ENCODE measurements at places on chromosomes 1 and 21. TPM values are rescaled to one million over a fixed set of nuclear protein-coding genes. Genes with fewer than 3 reads are reported as not detected.

DNA sequence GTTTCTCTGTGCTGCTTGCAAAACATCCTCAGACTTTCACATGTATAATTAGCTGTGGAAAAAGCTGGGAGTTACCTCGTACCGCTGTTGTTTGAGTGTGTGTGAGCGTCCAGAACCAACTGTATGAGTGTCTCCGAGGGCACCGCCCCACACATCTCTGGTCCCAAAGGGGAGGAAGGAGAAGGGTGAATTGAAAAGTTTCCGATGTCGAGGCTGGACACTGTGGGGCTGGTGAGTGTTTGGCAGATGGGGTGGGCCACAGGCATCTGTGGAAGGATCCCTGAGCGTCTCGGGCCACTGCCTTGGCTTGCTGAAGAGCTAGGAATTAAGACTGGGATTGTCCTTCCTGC, 1.2 kb downstream of the ATP2B4 start:
- no peak for DNase-seq

The KRTAP12-2 gene
- total RNA-seq, result not detected

DNA sequence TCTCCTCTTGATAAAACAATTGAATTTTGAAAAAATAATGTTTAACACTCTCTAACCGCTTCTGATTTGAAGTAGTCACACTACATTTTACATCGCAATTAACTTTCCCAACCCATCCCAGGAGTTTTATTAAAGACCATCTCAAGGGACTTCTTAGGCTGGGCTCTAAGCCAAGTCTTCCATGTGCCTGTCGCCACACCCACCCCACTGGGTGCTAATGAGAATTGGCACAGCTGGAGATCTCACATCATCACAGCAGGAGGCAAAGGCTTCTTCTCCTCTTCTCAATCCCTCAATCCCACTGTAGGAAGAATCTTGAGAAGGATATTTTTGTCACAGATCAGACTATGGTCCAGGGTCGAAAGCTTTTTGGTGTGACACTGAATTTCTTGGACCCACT, 328.9 kb downstream of the NUF2 start:
- DNase-seq, result no peak

DNA sequence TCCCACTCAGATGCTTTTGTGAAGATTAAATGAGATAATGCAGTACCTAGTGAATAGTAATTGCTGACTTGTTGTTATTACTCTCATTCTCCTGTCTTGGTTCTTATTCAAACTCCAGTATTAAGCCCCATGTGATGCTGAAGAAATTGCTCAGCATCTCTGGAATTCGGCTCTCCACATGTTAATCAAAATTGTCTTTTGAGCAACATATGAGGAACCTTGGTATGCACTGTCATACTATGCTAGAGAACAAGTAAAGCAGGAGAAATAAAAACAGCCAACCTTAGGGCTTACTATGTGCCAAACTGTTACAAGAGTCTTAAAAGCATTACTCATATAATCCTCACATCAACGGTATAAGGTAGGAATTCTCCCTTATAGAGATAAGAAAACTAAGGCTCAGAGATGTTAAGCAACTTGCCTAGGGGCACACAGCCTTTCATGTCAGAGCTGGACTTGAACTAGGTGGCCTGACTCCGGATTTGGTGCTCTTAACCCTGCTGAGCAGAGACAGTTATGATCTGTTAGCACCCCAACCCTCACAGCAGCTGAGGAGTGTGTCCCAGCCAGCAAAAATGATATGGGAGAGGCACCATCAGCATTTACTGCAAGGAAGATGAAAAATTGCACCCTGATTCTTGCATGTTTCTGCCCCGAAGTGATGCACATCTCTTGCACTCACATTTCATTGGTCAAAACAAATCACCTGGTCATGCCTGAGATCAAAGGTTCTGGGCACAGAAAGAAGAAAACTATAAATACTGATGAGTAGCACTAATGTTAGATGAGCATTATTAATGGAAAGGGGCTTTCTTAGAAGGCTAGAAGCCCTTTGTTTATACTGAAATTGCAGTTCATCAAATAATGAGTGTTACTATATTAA, 102.3 kb downstream of the OMA1 start:
- no peak for DNase-seq

- no peak for DNase-seq
Observed at GRCh38 chr1:31843506-31843905, 27.7 kb upstream of the SPOCD1 start.

The AMPD1 gene
- total RNA-seq, result 3.1 TPM

DNA sequence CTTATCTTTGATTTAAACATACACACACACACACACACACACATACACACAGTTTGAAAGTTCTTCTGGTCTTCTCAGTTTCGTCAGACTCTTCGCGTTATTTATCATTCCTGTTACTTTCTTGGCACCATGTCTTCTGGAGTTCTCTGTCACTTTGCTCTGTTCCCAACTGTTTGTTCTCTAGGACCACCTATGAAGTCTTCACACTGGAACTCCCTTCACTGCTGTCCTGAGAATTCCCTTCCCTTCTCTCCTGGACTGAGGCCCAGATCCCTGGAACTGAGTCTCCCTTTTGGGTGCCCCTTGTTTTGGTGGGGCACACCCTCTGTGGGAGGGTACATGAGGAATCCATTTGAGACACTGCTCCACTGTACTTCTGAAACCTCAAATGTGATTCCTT, 30.5 kb downstream of the ALG14 start:
- DNase-seq, result no peak

The ADAMTSL4 gene
- 12.4 TPM for total RNA-seq

The SUSD4 gene
- total RNA-seq, result 1.7 TPM

GRCh38 chr1:20666804-20667203, 5.6 kb upstream of the DDOST start:
- DNase-seq, result no peak

The LEFTY1 gene
- total RNA-seq, result not detected

- no peak for DNase-seq
Observed at GRCh38 chr21:42066521-42066920, 4.6 kb upstream of the UMODL1 start.

DNA sequence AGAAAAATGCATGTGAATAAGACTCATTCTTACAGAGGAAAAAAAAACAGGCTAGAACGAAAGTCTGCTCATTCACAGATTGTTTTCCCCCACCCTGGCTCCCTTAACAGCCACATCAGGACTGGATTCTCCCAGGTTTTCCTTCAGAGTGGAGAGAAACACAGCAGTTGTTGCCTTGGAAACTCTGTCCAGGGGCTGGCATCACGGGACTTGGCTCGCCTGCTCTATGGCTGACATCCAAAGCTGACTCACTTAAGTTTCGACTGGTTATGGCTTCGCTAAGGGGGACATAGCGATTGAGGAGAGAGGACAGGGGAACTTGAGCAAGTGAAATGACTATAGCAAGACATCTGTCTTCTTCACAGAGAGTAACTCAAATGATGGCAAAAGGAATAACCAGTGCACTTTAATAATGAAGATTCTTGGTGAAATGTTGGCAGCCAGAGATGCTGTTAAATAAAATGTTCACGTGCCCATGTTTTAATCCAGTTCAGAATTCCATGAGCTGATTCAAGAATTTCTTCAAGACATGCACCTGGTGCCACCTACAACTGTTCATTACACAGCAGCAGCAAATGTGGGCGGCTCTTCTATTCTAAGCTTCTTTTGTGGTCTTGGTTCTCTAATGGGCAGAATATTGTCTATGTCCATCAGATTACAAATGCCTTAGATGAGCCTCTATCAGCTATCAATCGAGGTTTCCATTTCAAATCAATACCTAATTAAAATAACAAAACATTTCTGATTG, 21.8 kb downstream of the MIS18A start:
- DNase-seq, result no peak

- no peak for DNase-seq
Observed at GRCh38 chr1:212166244-212166643, 119.0 kb upstream of the PPP2R5A start.

DNA sequence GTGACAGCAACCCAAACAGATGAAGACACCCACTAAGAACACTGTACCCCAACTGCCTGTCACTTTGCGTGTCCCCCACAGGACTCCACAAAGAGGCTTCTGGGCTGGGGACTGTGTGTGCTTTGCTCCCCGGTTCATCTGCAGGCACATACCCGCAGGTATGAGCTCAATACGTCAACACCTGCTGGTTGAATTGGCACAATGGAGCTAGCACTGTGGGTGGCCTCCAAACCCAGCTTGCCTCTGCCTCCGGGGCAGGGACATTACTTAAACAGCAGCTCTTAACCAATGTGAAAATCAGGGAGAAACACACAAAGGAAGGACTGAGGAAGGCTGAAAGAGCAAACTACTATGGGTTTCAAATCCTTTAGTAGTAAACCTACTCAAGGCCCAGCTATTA, 140.2 kb upstream of the TIAM1 start:
- DNase-seq, result no peak

DNA sequence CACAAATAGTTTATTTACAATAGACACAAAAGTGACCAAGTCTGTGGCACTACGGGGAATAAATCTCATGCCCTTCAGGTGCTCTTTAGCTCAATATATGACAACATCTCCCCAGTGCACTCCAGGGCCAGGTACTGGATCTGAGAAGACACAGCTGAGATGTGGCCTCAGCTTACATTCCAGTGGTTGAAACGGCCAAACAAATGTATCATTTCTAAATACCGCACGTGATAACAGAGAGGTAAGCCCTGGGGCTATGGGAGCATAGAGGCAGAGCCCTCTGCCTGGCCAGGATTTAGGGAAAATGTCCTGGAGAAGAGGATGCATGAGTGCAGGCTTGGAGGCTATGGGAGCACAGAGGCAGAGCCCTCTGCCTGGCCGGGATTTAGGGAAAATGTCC, 630.5 kb downstream of the SMYD3 start:
- no peak for DNase-seq

The HSD3B1 gene
- total RNA-seq, result not detected

GRCh38 chr1:114468047-114468446, 43.0 kb downstream of the TRIM33 start:
- DNase-seq, result no peak

DNA sequence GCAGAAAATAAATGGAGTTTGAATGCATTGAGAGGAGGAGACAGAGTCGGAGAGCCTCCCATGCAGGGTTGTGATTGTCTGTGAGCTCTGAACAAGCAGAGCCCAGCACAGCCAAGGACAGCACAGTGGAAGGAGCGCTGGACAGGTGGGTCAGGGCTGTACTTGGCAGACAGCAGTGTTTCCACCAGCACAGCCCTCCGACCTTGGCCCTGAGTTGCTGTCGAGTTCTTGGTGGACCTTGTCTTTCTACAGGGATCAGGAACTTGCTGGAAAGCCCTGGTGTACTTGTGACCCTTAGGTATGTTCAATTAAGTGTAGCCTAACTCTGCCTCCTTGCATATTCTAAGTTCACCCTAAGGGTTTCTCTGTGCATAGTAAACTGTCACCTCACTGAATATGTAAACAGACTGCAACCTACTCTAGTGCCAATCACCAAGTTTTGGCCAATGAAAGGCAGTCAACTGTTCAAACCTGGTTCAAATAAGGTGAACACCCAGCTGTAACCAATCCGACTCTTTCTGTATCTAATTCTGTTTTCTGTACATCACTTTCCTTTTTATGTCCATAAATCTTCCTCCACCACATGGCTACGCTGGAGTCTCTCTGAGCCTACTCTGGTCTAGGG, 86.6 kb upstream of the SLC25A33 start:
- no peak for DNase-seq

GRCh38 chr1:42935313-42935895, 23.3 kb downstream of the SLC2A1 start:
- DNase-seq, result peak; percentile 92

The SDHB gene
- 83.4 TPM for total RNA-seq

- peak; percentile 89 for DNase-seq
Observed at GRCh38 chr1:9721606-9722377, 70.3 kb downstream of the PIK3CD start.

- no peak for DNase-seq
Observed at GRCh38 chr1:232872738-232873137, 67.5 kb downstream of the MAP10 start.

- DNase-seq, result no peak
Observed at GRCh38 chr1:119674835-119675289, 26.8 kb upstream of the ZNF697 start.

The ZBTB8OS gene
- total RNA-seq, result 35.4 TPM

The ATP1B1 gene
- 69.6 TPM for total RNA-seq

GRCh38 chr1:94063379-94063778, 57.6 kb downstream of the ABCA4 start:
- DNase-seq, result no peak

The LAMC2 gene
- 0.63 TPM for total RNA-seq

GRCh38 chr1:101116006-101116405, 90.4 kb upstream of the DPH5 start:
- no peak for DNase-seq

The FAM78B gene
- 1.3 TPM for total RNA-seq

- no peak for DNase-seq
Observed at GRCh38 chr1:39829791-39830533, 41.3 kb upstream of the BMP8B start.

- DNase-seq, result no peak
Observed at GRCh38 chr1:54275349-54275748, 75.4 kb downstream of the MRPL37 start.

DNA sequence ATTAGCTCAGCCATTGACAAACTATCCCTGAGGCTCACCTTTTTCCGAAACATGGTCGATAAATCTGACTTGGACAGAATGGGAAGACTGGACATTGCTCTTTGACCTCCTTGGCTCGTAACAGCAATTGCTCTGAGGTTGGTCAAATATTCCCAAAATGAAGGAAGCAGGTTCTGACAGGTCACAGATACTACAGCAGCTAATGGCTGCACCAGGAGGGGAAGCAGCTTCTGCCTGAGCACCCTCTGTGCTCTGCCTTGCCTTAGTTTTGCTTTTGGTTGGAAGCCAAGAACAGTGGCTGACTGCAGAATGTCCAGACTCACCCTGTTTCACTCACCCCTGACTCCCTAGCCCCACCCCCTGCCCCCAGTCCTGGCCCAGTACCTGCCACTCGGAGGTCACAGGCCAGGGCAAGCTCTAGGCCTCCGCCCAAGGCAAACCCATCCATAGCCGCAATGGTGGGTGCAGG, 15.4 kb downstream of the ECHDC2 start:
- DNase-seq, result no peak

The F13B gene
- not detected for total RNA-seq

The C1orf94 gene
- not detected for total RNA-seq

DNA sequence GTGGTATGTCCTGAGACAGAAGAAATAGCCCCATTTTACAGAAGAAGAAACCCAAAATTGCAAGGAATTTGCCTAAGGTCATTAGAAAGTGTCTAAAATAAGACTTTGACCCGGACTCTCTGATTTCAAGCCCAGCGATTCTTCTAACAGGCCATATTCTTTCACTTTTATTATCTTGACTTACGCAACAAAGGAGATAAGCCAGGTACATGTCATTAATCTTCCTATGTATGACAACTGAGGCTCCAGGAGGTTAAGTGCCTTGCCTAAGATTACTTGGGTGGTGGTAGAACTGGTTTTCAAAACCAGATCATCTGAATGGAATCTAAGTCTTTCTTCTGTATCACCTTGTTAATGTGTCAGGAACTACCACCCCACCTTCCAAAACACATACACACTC, 124.3 kb downstream of the PBX1 start:
- no peak for DNase-seq

GRCh38 chr1:52358851-52359497, 7.0 kb downstream of the CC2D1B start:
- no peak for DNase-seq

The FAM131C gene
- total RNA-seq, result not detected

- DNase-seq, result no peak
Observed at GRCh38 chr1:81547912-81548303, 252.8 kb upstream of the ADGRL2 start.

GRCh38 chr1:205783904-205784303, 8.6 kb upstream of the RAB29 start:
- no peak for DNase-seq

The MSTO1 gene
- total RNA-seq, result 44.6 TPM

- DNase-seq, result peak; percentile 82
Observed at GRCh38 chr1:3903141-3904005, 3.3 kb upstream of the C1orf174 start.

Data from spleen (tissue), 13 donors.